EL (cell line): ENCODE measurements at places on chromosomes 11 and 22.
A peak's percentile ranks its signal among the peaks of the same experiment; 100 is the strongest.

- DNase-seq = peak; percentile 20
Observed at GRCh38 chr22:27088026-27088425, 430.6 kb downstream of the MIAT start.

DNA sequence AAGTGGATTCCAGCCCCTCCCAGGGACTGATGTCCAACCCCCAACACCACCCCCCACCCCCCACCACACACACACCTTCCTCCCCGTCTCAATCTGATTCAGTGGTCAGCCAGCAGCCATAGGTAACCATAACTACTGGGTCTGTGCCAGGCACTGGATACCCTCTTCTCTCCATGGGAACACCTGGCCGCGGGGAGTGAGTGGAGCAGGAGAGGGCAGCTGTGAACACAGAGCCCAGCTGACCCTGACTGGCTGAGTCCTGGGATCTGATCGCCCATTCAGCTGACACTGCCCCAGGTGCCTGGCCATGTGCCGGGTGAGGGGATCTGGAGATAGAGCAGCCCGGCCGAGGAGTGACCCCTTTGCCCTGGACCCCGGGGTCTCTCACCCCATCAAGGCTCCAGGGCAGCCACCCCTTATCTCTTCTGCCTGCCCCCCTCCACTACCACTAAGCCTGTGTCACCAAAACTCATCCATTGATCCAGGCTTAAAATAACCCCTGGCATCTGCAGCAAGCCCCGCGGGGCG, 2.6 kb upstream of the SHISA8 start:
- DNase-seq = no peak

DNA sequence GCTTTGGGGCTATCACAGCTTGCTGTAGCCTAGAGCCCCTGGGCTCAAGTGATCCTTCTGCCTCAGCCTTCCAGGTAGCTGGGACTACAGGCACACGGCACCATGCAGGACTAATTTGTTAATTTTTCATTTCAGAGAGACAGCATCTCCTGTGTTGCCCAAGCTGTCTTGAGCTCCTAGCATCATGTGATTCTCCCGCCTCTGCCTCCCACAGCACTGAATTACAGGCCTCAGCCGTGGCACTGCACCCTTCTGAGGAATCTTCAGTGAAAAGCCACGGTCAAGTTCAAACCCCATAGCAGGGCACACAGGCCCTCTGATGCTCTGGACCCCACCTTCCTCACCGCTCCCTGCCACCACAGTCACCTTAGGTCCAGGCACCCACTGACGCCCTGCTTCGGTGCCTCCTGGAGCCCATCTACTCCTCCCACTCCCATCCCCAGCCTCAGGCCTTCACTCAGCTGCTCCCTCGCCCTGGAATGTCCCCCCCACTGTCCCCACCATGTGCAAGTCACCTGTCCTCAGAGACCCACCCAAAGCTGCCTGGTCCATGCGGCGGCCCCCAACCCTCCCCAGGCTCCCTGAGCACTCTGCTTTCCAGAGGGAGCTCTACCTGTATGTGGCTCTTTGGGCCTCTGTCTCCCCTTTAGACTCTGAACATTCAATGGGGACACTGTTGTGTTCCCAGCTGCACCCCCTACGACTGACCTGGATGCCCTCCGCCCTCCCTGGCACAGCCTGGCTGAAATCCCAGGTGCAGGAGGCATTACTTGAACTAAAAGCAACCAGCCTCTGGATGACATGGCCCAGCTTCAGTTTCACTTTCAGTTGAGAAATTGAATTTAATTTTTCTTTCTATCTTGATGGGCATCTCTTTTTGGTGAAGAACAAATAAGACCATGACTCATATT, 1.6 kb downstream of the APOL2 start:
- DNase-seq = no peak

- no peak for DNase-seq
Observed at GRCh38 chr11:4048340-4048739, 46.3 kb upstream of the RRM1 start.

GRCh38 chr11:4921796-4922195, 2.3 kb downstream of the OR51G1 start:
- DNase-seq = no peak

DNA sequence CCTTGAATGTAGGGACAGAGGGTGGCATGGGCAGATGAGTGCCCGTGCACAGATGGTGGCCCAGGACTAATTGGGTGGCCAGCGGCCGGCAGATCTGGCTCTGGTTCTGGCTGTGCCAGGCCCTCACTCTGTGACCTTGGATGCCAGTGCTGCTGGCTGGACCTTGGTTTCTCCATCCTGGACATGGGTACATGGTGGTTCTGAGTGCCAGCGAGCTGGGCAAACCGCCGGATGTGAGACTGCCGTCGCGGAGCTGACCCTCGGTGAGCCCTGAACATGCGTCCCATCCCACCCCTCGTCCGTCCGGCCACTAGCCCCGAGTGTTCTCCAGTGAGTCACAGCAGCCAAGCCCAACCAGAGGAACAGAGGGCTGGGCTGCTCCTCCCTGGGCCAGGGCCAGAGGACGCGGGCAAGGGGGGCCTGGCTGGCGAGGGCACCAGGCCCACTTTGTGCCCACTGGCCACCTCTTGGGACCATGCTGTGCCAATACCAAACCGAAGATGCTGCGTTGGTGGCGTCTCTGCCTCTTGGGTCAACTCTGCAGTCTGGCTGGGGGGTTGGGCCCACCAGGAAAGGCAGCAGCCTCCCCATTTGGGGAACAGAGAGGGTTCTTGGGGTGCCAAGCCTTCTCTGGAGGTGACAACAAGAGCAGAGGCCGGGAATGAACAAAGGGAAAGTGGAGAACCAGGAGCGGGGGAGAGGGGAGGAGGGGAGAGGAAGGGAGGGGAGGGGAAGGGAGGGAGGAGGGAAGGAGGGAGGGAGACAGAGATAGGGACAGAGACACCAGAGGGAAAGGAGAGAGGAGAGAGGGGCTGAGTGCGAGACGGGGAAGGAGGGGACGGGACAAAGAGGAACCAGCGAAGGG, 10.7 kb downstream of the LSP1 start:
- DNase-seq = peak; percentile 91

- no peak for DNase-seq
Observed at GRCh38 chr11:95711945-95712221, 77.7 kb downstream of the FAM76B start.

GRCh38 chr11:124843616-124843910, 21.7 kb upstream of the ROBO3 start:
- DNase-seq = no peak

DNA sequence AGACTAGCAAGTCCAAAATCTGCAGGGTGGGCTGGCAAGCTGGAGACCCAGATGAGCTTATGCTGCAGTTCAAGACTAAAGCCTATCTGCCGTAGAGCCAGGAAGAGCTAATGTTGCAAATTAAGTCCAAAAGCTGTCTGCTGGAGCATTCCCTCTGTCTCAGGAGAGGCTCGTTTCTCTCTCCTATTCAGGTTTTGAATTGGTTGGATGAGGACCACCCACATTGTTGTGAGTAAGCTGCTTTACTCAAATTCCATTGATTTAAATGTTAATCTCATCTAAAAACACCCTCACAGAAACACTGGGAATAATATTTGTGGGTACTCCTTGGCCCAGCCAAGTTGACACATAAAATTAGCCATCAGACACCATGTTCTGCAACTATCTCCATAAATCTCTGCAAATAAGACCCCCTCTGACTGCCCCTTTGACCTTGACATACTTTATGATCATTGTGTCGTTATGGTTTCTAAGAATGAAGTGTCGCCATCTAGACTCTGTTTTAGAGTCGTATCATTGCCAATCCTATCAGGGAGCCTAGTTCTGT, 16.8 kb upstream of the CUL5 start:
- DNase-seq = no peak

DNA sequence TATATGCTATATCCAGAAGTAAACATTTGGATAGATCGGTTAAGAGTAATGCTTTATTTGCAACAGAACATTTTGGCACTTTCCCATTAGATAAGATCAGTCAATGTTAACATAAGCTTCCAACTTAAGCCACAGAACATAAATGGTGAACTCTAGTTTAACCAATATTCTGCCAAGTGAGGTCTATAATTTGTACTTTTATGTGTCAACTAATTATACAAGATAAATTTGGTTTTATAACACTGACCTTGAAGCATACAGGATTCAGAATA, 23.5 kb upstream of the BLID start:
- no peak for DNase-seq

DNA sequence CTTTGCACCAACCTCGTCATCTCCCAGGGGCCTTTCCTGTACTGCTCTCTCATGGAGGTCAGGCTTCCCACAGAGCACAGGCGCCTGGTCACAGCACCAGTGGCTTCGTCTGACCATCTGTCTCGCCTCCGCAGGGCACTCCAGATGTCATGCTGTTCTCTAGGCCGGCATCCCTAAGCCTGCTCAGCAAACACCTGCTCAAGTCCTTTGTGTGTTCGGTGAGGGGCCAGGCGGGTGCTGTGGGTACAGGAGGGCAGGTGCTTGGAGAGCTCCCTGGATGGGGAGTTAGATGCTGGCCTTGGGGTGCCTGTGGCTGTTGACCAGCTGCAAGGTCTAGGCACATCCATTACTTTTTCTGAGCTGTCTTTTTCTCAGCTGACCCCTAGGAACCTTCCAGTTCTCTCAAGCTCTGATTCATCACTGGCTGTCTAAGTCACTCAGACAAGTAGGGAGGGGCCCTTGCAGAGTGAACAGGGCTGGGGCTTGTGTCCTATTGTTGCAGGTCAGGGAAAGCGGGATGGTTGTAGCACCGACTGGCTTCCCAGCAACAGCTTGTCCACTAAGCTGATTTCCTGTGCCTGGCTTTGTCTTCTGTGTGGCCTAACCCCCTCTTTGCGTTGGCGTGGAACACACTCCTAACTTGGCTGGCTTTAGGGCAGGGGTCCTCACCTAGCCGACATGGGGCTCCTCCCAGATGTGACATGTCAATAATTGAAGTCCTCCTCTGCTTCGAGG, 9.2 kb downstream of the CLDN5 start:
- no peak for DNase-seq

DNA sequence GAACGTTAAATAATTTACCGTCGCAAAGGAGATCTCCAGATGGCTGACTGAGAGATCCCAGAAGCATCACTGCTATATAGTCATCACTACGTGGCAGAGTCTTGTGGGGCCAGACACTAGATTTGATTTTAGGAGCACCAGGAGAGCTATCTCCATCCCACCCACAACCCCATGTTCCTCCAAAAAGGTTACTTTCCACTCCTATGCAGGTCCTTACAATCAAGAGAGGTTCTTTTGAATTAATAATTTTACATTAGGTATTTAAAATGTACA, 19.4 kb downstream of the GUCY1A2 start:
- DNase-seq = no peak

- DNase-seq = no peak
Observed at GRCh38 chr22:37188901-37189466, 937 bp upstream of the C1QTNF6 start.

- no peak for DNase-seq
Observed at GRCh38 chr11:91776655-91777054, 448.0 kb upstream of the FAT3 start.

- no peak for DNase-seq
Observed at GRCh38 chr11:74777038-74777437, 28.4 kb downstream of the RNF169 start.

GRCh38 chr22:38997518-38997917, 15.4 kb downstream of the APOBEC3B start:
- no peak for DNase-seq
